A673 (cell line): ENCODE measurements at places on chromosomes 13 and 19. TPM values are rescaled to one million over a fixed set of nuclear protein-coding genes. Genes with fewer than 3 reads are reported as not detected.

TMEM145 gene
- 4.9 and 5.7 TPM in 2 replicates for total RNA-seq

KLK12 gene
- total RNA-seq: not detected in 2 replicates

ZIC2 gene
- 285 and 305 TPM in 2 replicates for total RNA-seq

SYNE4 gene
- total RNA-seq: 0.70 TPM in 1 of 2 replicates, not detected in the other

BORCS8 gene
- 29.9 and 37.5 TPM in 2 replicates for total RNA-seq
